ENCODE measurements at places on chromosomes 1 and 21.

DNA sequence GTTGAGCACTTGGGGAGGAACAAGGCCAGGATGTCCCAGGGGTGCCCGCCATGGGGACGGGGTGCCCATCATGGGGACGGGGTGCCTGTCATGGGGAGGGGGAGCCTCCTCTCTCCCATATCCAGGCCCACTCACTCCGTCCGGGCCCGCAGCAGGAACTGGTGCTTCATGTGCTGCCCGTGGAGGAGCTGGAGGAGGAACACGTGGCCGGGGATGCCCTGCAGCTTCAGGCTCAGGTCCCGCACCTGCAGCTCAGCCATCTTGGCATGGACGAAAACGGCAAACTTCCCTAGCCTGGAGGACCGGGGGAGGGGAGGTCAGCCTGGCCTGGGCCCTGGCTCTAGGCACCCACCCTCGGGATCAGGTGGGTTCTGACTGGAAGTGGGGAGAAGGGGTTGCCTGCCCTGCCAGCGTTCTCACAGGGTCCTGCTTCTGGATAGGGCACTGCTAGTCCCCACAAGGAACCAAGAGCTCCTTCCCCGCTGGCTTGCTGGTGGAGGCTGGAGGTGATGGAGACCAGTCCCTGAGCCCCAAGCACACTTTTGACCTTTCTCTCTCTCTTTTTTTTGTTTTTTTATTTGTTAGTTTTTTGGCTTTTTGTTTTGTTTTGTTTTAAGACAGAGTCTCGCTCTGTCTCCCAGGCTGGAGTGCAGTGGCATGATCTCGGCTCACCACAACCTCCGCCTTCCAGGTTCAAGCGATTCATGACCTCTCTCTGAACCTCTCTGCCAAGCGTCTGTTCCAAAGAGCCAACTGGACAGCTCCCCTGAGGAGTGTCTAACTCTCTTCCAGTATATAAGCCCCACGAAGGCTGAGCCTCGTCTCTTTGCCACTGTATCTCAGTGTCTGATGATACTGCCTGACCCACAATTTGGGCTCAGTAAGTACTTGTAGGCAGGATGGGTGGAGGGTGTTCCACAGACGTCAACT, 9.9 kb downstream of the ARHGEF19 start:
- no peak for DNase-seq

DNA sequence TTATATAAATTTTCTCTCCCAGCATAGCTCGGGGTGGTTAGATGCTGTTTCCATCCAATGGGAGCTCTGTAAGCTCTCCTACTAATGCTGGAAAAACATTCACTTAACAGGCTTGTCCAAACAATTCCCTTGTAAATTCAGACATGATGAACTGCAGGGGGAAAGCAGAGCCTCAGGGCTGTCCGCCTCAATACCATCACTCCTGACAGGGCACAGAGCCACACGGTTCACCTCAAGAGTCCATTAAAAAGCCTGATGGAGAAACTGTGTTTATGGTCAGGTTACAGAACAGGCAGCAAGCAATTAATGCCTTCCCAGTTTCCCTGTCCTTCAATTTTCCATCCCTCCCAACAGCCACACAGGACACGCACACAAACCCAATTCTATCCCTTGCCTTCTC, 171.0 kb downstream of the BRINP2 start:
- DNase-seq = no peak

DNA sequence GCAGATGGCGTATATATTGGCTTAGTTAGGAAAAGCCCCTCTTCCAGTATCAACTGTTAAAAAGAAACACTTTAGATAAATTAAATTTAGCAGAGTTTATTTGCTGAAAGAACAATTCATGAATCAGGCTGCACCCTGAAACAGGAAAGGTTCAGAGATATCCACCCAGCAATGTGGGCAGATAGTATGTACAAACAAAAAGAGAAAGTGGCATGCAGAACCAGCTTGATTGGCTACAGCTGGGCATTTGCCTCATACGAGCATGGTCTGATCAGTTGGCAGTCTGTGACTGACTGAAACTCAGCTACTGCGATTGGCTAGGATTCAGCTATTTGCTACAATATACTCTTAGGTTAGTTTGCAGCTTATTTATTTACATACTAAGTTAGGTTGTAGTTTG, 98.2 kb downstream of the ZC3H11B start:
- DNase-seq = no peak

- DNase-seq = no peak
Measured at GRCh38 chr21:35582731-35583130, 477.6 kb downstream of the SETD4 start.

GRCh38 chr21:41923631-41924367, 30.0 kb downstream of the C2CD2 start:
- DNase-seq = no peak

- peak; percentile 86 for DNase-seq
Measured at GRCh38 chr1:33367485-33368405, 46.8 kb upstream of the A3GALT2 start.

- no peak for DNase-seq
Measured at GRCh38 chr1:63674238-63674864, 81.1 kb downstream of the PGM1 start.

GRCh38 chr1:211378844-211379243, 52.2 kb downstream of the TRAF5 start:
- no peak for DNase-seq

- DNase-seq = no peak
Measured at GRCh38 chr1:236700903-236701302, 14.6 kb downstream of the ACTN2 start.

DNA sequence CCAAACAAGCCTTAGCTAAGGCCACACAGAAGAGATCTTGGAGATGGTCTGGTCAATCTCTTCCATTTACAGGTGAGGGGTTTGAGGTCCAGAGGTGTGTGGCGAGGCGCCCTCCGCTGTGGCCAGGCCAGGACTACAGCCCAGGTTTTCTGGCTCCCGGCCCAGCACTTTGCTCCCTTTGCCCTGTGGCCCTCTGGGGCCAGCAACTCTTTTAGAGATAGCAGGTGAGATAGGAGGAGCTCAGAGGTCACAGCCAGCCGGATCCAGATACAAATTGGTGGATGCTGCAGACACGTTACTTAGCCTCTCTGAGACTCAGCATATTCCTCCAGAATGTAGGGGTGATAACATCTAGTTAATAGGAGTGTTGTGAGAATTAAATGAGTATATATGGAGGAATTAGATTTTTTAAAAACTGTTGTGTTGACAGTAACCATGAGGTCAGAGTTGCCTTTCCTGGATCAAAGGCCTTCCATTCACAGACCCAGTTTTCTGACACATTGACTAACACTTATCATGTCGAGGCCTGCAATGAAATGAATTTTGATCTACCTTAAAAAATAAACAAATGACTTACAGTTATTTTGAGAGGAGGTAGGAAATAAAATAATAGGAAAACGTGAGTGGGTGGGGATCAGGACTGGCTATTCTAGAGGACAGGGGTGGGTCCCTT, 16.6 kb downstream of the TEX35 start:
- no peak for DNase-seq

- no peak for DNase-seq
Measured at GRCh38 chr1:35544976-35545375, 12.2 kb downstream of the KIAA0319L start.

DNA sequence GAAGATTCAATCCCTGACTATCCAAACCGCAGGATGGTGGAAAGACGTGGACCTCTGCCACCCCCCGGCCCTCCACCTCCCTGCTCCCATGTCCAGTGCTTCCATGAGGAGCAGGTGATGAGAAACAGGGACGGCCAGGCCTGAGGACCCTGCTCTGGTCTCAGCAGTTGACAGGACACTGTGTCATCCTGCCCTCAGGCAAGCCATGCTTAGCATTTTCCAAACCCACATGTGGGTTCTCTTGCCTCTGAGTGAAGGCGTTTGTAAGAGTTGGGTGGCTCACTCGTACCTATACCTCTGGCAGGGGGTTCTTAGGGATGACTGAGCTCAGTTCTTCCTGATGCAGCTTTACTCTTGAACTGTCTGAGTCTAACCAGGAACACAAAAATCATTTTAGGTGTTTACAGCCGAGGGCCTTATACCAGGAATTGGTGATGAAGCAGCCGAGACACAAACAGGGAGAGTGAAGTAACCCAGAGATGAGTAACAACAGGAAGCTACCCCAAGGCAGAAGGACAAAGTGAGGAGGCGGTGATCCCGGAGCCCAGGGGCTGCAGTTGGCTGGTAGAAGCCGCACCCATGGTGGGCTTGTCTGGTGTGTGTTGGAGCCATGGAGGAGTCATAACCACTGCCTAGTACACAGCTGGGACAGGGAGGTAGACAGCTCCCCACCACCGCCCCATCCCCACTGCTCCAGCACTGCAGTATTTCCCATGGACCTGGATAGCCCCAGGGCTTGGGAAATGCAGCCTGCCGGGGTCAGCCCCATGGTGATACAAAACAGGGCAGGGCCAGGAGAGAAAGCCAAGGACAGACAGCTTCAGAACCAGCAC, 21.4 kb downstream of the MYBPH start:
- no peak for DNase-seq

GRCh38 chr1:52414942-52415341, 10.5 kb downstream of the PRPF38A start:
- DNase-seq = no peak

DNA sequence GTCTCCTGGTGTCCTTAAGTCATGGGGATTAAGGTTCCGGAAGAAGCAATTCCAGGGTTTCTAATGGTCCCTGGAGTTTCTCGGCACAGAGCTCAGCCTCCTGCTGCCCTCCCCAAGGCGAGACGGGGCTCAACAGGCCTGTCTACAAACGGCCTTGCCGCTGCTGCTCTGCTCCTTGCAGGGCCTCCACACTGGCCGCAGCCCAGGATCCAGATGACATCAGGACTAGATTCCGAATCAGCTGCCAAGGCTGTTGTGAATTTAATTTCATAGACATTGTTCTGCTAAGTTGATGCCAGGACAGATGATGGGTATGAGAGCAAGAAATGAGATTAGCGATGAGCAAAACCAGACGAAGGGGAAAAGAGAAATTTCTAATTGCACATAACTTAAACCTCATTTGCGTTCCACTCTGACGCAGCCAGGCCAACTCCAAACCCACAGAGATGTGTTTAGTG, 103.6 kb upstream of the BACE2 start:
- no peak for DNase-seq

- no peak for DNase-seq
Measured at GRCh38 chr1:219412772-219413171, 200.1 kb downstream of the ZC3H11B start.

GRCh38 chr1:91621907-91622306, 121.3 kb downstream of the CDC7 start:
- DNase-seq = no peak

DNA sequence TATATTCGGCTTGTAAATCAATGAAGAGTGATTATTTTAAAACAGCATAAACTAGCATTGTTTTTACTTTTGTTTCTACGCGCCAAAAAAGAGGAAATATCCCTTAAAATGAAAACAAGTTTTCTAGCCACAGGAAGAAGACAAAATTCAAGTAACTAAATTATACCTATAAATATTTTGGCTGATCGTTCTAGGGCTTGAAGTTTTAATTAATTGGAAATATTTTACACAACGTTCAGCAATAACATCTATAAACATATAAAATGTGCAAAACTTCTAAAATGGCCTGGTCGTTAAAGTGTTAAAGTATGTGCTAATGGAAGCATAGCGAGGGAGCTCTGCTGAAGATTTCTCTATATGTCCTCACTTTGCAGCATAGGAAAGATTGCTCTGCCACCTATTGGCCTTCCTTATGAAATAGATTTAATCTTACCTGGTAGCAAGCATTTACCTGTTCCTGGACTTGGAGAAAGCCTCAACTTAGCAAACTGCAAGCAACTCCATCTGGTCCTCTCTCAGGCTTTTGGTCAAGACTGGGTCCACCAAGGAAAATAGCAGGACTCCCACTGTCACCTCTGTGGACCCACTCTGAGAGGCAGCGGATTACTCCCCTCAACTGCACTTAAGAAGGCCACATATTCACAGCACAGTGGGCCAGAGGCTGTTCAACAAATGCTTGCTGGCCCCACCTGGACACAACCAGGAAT, 351.3 kb upstream of the RUNX1 start:
- DNase-seq = peak; percentile 25
